ENCODE measurements at places on chromosomes 11 and 22. TPM values are rescaled to one million over a fixed set of nuclear protein-coding genes. Genes with fewer than 3 reads are reported as not detected.

The GVQW3 gene
- 2.1 TPM for polyA plus RNA-seq

The RAB38 gene
- polyA plus RNA-seq, result not detected

The SCGB1D2 gene
- not detected for polyA plus RNA-seq

The SAA1 gene
- polyA plus RNA-seq, result not detected

The PICK1 gene
- 6.5 TPM for polyA plus RNA-seq

The MMP12 gene
- polyA plus RNA-seq, result not detected

The SIDT2 gene
- polyA plus RNA-seq, result 61.0 TPM

The RAG2 gene
- not detected for polyA plus RNA-seq

The IRAG1 gene
- polyA plus RNA-seq, result 0.18 TPM

The MYEOV gene
- polyA plus RNA-seq, result 1.4 TPM

The C1QTNF5 gene
- not detected for polyA plus RNA-seq

The LDHAL6A gene
- polyA plus RNA-seq, result not detected

The ACRV1 gene
- polyA plus RNA-seq, result not detected

The SLC22A12 gene
- not detected for polyA plus RNA-seq

The OR52I1 gene
- not detected for polyA plus RNA-seq

The CHEK2 gene
- 19.4 TPM for polyA plus RNA-seq

The PGA5 gene
- not detected for polyA plus RNA-seq

The KDM4D gene
- polyA plus RNA-seq, result 0.99 TPM

The CD3G gene
- polyA plus RNA-seq, result 12.9 TPM

Data from IgD-negative memory B cell (primary cell).